ENCODE measurements at places on chromosomes 4 and X. TPM values are rescaled to one million over a fixed set of nuclear protein-coding genes. Genes with fewer than 3 reads are reported as not detected.

GRCh38 chr4:159977907-159978617, 875.2 kb downstream of the RAPGEF2 start:
- no peak for DNase-seq

DNA sequence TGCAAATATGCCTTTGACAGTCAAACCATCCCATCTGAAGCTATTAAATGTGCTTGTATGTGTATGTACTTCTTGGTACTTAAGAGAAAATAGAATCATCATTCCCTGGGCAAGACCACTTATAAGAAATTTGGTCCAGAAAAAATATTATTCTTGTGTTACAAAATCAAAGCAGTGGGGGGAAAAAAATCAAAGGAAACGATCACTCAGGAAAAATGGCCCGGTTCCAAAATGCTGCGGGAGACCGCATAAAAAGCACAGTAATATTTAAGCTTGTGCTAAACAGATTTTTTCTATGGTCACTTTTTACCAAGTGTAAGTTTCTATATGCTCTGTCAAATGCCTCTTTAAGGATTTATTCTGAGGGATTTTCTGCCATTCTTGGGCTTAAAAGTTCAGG, 36.1 kb downstream of the RAI2 start:
- DNase-seq, result no peak

The SLC26A1 gene
- total RNA-seq, result not detected

The BTC gene
- total RNA-seq, result 0.16 TPM

- no peak for DNase-seq
Observed at GRCh38 chr4:185510806-185511205, 24.5 kb downstream of the PDLIM3 start.
